ENCODE measurements at places on chromosomes 2 and 18.

GRCh38 chr2:75018162-75018561 is 59.7 kb downstream of the POLE4 start:
- no peak for DNase-seq

DNA sequence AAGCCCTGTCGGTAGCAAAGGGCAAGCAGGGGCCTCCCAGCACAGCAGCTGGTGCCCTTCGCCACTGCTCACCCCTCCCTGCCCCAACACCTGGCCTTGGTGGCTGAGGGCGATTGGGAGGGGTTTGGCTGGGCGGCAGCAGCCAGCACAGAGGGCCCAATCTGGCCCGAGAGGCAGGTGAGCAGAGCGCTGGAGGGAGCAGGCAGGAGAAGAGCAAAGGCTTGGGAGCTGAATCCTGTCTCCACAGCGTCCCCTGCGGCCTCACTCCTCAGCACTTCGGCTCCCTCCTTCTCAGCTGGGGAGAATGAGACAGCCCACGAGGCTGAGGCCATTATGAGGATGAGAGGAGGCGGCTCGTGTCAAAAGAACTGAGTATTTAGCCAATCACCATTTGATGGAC is 74.9 kb upstream of the TAF1B start:
- DNase-seq = peak; percentile 75

- no peak for DNase-seq
Observed at GRCh38 chr2:238903141-238903540, 55.3 kb downstream of the TWIST2 start.

- no peak for DNase-seq
Observed at GRCh38 chr2:38207168-38207567, 131.2 kb upstream of the CYP1B1 start.

DNA sequence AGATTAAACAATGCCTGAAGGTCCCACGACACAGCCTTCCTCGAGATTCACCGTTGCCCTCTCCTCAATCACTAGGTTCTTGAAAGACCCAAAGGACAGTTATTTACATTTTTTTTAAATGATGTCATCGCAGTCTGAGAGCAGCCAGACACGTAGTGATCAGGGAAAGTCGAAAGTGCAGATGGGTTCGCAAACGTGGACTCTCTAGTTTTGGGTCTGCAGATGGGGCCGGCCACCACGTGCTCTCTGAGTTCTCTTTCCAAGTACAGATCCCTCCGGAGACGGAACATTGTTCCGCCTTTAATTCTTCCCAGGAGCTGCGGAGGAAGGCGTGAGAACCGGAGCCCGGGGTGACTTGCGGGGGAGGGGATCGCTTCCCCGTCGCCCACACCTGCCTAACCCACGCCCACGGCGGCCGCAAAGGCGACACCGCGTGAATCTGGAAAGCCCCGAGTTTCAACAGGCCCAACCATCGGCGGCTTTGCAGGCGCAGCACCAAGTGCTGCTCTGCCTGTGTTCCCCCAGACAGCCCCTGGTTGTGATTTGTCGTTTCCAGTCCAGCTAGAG is 54.3 kb downstream of the PKDCC start:
- DNase-seq = no peak

DNA sequence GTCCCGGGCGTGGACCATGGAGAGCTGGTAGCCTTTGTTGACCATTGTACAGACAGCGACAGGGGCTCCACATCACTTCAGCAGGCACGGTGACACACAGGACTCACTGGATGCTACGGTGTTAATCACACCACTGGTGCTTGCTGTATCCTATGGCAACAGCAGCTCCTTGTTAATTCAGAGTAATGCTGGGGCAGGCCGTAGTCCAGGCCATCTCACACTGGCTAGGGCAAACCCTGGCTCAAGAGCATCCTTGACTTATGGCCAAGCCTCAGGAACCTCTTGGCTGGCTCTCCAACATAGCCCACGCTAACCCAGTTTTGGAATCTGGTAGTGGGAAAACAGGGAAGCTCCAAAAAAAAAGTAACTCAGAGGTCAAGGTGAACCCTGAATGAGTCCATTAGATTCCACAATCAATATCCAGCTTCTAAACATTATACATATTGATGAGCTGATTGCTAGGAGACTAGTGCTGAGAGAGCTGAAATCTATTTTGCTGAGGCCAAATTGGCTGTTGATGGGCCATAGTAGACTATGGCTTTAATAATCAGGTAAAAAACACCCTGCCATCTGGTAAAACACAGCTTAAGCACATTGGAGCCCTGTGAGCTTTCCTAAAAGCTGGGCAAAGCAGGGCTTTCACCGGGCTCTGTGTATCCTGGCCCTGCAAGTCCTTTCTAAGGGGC is 253.6 kb downstream of the PRKCE start:
- no peak for DNase-seq

DNA sequence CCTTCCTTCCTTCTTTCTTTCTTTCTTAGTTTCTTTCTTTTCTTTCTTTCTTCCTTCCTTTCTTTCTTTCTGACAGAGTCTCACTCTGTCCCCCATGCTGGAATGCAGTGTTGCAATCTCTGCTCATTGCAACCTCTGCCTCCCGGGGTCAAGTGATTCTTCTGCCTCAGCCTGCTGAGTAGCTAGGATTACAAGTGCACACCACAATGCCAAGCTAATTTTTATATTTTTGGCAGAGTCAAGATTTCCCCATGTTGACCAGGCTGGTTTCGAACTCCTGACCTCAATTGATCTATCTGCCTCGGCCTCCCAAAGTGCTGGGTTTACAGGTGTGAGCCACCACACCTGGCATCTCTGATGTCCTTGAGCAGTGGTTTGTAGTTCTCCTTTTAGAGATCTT is 48.5 kb downstream of the IL1R2 start:
- DNase-seq = no peak

- no peak for DNase-seq
Observed at GRCh38 chr2:3759331-3759730, 56.0 kb downstream of the DCDC2C start.

GRCh38 chr2:58541511-58541910 is 300.4 kb upstream of the FANCL start:
- DNase-seq = no peak

DNA sequence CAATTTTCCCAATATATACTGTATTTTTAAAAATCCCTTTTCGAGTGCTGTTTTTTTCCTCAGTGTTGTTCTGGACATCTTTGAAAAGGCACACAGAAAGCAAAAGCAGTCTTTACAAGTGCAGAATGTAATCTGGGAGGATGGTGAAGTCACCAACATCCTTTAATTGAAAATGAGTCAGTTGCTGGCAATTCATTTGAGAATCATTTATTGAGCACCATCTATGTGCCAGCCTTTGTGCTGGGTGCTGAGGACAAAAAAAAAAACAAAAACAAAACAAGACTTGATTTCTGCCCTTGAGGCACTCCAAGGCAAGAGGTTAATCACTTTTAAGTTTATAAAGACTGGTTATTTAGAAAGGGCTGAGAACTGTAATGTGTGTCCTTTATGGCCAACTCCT is 46.7 kb upstream of the ACVR1 start:
- no peak for DNase-seq

GRCh38 chr18:37407571-37407970 is 158.0 kb downstream of the CELF4 start:
- DNase-seq = no peak

- DNase-seq = no peak
Observed at GRCh38 chr2:239055756-239056493, 208.0 kb downstream of the TWIST2 start.

GRCh38 chr2:216114382-216114713 is 5.2 kb downstream of the XRCC5 start:
- no peak for DNase-seq

DNA sequence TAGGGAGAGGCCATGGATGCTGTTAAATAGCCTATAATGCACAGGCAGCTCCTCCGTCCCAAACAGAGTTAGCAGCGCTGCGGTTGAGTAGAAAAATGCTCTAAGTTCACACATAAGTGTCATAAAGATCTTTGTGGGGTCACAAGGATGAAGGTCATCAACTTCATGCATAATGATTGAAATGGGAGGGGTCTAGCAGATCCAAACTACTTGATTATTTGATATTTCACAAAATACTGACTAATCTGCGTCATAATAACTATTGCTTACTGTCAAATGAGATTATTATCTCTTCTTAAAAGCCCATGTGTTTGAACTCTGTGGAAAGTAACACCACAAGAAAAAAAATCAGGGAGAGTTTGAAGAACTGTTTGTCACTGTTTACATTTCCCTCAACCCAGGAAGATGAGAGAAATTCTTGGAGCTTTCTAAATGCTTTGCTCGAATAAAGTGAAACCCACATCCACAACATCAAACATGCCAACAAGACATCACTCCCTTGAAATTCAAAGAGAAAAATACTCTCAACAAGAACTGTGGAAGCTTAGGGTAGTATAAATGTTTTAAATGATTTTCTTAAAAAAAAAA is 50.5 kb upstream of the CREB1 start:
- no peak for DNase-seq

DNA sequence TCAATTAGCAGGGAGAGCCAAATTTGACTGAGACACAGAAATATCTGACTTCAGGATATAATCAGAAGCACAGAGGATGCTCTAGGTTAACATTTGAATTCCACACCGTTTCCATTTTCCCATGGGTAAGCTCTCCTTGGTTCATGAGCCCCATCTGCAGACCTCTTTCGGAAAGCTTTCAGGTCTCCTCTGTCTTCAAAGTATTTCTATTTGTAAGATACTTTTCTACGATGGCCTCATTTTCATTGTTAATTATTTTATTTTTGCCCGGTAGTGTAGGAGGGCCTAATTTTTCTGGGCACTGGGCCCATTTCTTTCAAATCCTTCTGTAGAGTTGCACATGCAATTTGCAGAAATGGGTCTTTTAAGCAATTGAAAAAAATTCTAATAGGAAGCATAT is 53.8 kb downstream of the LRPPRC start:
- DNase-seq = no peak

GRCh38 chr18:72973841-72974240 is 106.1 kb upstream of the NETO1 start:
- DNase-seq = no peak

DNA sequence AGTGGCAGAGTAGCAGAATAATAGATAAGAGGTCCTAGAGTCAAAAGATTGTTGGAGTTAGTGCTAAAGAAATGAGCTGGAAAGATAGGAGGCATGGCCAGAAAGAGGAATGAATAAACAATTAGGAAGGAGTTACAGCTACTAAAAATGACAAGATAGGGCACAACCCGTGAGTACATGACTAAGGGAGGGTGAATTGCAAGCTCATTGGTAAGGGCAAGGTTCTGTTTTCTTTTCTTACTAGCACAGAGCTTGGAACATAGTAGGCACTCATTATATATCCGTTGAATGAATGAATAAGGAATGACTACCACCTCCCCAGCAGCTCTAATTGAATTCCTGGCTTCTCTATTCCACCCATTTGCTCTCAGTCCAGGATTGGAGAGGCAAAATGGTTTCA is 5.7 kb upstream of the MARCO start:
- DNase-seq = no peak

- DNase-seq = no peak
Observed at GRCh38 chr2:26772064-26773001, 8.2 kb downstream of the SLC35F6 start.

GRCh38 chr2:99403524-99403923 is 66.3 kb downstream of the EIF5B start:
- DNase-seq = no peak

DNA sequence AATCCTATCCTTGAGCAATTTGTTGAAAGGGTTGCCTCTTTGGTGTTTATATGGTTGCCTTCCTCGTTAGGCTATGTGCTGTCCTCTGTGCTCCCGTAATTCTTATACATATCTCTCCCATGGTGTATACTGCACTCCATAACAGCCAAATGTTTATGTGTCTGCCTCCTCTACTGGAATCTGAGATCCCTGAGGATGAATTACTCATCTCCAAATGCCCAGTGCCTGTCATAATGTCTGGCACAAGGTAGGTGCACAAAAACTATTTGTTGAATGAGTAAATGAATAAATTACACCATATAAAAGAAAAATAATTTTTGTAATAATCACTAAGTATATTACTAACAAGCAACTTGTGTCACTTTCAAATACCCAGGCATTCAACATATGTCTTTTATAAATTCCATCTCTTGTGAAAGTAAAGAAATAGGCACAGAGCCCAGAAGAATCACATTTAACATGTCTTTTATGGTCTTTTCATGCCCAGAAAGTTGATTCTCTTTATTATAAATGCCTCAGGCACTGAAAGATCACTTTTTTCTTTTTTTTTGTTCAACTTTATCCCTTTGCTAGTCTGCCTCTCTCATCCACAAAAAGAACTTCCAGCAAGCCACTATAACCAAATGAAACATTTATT is 164.9 kb downstream of the CCDC148 start:
- no peak for DNase-seq

- DNase-seq = no peak
Observed at GRCh38 chr2:158999458-158999857, 31.0 kb downstream of the TANC1 start.

DNA sequence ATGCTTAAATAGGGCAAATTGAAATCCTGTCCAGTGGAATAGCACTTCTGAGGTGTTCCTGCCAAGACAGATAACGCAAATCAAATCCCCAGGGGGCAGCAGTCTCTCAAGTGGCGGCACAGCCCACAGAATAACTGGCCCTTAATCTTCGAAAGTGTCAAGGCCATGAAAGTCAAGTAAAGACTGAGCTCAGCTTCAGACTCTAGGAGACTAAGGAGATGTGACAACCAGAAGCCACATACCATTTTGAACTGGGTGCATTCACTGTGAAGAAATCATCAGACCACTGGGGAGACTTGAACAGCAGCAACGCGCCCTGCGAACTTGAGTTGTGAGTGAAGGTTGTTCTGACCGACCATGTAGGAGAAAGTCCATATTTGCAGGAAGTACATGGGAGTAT is 66.0 kb upstream of the ASAP2 start:
- DNase-seq = no peak

- DNase-seq = no peak
Observed at GRCh38 chr2:26792720-26793119, 6.9 kb downstream of the CENPA start.

DNA sequence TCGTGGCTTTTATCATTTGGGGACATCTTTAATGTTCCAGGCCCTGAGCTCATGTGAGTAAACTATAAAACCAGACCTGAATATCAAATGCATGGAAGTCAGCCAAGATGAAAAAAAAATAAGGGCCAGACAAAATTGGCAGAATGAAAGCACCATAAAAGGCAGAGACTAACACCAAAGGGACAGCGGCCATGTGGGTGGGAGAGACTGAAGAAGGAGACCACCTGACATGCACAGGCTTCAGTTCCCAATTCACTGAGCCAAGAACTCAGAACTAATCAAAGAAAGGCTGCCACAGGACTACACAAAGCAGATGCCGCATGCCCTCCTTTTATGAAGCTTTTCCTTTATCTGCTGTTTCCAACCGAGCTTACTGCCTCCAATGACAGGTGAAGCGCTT is 267.1 kb downstream of the RAD51AP2 start:
- no peak for DNase-seq

DNA sequence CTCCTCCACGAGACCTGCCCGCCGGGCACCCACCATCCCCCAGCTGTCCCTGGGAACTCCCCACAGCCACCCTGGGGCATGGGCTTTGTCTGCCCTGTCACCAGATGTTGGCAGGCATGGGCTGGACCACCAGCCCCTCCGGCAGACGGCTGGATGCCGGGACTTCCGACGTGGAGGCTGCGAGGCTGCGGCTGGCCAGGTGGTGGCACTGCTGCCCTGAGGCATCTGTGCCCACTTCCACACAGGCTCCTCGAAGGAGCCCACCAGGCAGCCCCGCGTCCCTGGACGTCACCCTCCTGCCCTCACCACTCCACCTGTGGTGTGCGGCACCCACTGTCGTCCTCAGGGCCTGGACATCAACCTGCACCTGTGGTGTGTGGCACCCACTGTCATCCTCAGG is 319.9 kb upstream of the SALL3 start:
- no peak for DNase-seq
